Subcutaneous preadipocyte (primary cell): ENCODE measurements at places on chromosomes 5 and 9. TPM values are rescaled to one million over a fixed set of nuclear protein-coding genes. Genes with fewer than 3 reads are reported as not detected.

IL7R gene
- 0.37 and 6.1 TPM in 2 replicates for total RNA-seq

PCDHGC4 gene
- total RNA-seq: 2.2 and 2.7 TPM in 2 replicates

OR1J2 gene
- 0.20 and 0.73 TPM in 2 replicates for total RNA-seq

AK8 gene
- 0.73 and 0.78 TPM in 2 replicates for total RNA-seq

TBC1D2 gene
- 12.9 and 22.7 TPM in 2 replicates for total RNA-seq

ZNF658 gene
- total RNA-seq: 3.7 and 4.1 TPM in 2 replicates
